ENCODE measurements at places on chromosomes 6 and 20.

DNA sequence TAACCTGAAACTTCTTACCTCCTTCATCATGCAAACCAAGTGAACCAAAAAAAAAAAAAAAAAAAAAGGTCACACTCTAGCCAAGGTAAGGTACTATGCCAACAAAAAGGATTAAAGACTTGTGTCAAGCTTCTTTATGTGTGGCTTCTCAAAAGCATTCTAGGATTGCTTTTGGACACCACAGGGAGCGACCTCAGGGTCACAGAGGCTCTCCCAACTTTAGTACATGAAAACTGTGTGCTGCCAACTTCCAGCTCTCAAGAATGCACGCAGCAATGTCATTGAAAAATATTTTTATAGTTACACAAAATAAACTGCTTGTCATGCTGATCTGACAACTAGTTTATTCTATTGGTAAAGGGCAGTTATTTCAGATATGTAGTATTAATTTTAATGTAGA, 243.8 kb downstream of the PLCB1 start:
- DNase-seq: no peak

DNA sequence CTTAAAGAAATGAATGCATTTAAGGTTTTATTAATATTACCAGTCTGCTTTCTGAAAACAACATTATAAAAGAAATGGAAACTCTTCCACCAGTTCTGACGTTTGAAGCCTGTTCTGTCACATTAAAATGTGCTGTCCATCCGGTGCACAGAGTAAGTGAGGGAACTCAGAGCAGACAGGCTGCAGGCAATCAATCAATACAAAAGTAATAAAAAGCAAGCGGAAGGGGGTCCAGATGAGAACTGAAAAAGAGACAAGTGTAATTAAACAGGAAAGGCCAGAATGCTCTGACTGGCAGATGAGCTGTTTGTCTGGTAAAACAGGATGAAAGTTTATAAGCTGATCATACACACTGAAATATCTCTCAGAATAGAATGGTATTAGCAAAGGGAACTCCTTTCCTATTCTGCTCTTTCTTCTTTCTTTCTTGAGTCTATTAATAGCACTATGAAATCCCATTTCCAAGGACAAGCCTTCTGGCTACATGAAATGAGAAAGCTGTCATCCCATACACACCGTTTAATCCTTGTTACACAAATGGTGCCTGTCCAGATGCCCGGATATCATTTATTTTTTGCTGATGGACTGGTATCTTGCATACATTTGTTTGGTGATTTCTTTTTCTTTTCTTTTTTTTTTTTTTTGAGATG, 94.3 kb downstream of the RAMACL start:
- no peak for DNase-seq

- no peak for DNase-seq
Measured at GRCh38 chr6:126040394-126040793, 54.1 kb downstream of the TRMT11 start.

DNA sequence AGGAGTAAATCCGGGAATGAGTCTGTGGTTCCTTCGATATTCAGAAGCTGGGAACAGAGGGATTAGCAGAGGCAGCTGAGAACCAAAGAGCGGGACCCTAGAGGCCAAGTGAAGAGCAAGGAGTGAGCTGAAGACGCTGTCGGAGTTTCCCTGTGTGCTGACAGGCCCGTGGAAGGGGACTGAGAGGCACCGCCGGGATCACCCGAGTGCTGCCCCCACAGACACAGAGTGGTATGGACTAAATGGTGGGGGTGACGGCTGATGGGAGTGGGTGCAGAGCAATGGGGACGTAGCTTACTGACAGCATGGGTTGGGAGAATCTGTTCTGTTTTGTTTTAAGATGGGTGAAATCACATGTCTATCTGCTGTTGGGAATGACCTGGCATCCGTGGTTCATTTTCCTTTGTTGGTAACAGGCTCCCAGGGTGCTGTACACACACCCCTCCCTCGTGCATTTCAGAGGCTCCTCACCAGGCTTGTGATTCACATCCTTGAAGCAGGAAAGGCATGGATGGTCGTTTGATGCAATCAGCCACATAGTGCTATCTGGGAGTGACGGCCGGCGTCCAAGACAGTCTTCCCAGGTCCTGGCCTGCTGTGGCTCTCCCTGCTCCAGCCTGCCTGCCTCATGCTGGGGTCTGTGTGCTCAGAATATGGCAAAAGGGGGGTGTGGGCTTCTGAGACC, 97.4 kb downstream of the THBS2 start:
- DNase-seq: no peak

DNA sequence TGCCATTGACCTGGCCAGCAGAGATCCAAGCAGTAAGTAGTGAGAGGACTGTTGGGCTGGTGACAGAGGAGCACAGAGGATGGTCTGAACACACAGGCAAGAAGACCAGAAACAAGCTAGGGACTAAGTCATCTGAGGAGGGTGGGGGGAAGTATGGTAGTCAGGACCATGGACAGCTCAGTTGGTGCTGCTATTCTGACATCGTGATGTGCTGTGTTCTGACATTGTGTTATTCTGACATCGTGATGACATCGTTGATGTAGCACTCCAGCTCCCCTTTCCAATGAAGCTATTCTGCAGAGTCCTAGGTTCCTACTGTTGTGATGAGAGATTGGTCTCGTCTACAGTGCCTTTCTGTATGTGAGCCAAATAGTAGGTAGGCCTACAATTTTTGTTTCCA, 28.7 kb downstream of the CFAP206 start:
- DNase-seq: peak; percentile 13

DNA sequence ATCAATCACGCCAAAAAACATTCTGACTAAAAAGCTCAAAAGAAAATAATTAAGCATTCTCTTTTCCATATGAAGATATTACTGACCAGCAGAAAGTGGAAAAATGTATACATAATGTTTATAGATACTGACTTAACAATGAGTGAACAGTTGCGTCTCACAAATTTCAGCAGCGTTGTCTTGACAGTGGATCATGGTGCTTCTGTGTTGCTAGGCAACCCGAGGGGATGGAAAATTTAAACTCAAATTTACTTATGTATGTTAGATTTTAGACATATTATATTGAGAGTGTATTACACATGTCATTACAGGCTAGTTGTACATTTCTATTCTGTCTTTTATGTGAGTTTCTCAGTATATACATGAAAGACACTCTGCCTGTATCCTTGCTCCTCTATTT, 110.2 kb downstream of the LAMA2 start:
- DNase-seq: no peak

- DNase-seq: no peak
Measured at GRCh38 chr6:40545954-40546353, 41.2 kb downstream of the LRFN2 start.

- no peak for DNase-seq
Measured at GRCh38 chr6:30640481-30640880, 6.5 kb upstream of the C6orf136 start.

- no peak for DNase-seq
Measured at GRCh38 chr6:18102783-18103509, 19.5 kb downstream of the NHLRC1 start.

DNA sequence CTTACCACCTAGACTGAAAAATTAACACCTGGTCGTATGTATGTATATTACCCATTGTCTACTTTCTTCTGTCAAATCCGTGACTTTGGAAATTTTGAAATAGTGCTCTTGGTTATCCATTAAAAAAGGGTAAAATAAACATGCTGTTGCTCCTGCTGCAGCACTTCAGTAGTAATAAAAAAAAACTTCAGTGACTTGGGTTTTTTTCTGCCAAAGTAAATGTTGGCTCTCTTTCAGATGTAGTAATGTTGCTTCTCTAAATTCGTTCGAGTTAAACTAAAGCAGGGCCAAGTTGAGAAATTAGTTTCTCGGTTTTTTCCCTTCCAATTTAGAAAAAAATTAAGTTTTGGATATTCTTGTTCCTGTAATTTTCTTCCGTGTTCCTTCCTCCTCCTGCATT, 34.2 kb downstream of the JARID2 start:
- DNase-seq: no peak

DNA sequence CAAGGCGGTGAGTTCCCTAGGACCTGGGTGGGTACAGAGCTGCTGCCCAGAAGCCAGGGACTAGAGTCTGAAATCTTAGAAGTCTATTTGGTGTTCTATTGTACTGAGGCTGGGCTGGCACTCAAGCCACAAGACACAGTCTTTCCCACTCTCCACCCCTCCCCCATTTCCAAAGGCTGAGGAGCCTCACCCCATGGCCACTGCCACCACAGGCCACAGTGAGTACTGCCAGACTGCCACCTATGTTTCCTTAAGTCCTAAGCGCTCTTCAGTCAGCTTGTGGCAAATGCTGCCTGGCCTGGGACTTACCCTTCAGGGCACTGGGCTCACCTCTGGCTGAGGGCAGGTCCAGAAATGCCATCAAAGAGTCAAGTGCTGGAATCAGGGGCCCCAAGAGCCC, 469.3 kb downstream of the HAO1 start:
- no peak for DNase-seq

All from stimulated activated CD8-positive, alpha-beta memory T cell treated with anti-CD3 and anti-CD28 coated beads, Interleukin-4, amount 100 ng/mL, for 1 hour (primary cell).